ENCODE measurements at places on chromosomes 5 and 9.

GRCh38 chr5:72951671-72952468, 4.0 kb upstream of the FCHO2 start:
- no peak for DNase-seq

DNA sequence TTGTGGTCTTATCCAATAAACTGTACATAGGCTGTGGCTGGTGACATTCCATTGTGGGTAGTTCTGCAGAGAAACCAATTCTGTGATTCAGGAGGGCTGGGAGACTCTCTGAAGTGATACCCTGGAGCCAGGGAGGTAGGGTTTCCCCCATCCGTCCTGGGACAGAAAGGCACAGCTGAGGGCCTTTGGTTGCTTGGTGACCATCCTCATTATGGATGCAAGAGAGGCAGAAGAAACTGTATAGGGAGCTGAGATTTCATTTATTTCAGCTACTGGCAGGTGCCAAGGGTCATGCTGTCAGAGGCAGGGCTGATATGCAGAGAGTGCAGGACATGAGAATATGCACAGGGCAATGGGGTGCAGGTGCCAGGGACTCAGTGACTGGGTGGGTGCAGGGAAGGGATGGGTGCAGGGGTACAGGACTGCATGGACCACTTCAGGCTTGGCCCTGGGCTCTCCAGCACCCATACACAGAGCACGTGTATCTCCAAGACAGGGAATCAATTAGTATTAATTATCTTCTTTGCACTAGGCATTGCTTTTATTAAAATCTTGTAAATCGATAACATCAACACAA, 236.5 kb downstream of the ICE1 start:
- no peak for DNase-seq

DNA sequence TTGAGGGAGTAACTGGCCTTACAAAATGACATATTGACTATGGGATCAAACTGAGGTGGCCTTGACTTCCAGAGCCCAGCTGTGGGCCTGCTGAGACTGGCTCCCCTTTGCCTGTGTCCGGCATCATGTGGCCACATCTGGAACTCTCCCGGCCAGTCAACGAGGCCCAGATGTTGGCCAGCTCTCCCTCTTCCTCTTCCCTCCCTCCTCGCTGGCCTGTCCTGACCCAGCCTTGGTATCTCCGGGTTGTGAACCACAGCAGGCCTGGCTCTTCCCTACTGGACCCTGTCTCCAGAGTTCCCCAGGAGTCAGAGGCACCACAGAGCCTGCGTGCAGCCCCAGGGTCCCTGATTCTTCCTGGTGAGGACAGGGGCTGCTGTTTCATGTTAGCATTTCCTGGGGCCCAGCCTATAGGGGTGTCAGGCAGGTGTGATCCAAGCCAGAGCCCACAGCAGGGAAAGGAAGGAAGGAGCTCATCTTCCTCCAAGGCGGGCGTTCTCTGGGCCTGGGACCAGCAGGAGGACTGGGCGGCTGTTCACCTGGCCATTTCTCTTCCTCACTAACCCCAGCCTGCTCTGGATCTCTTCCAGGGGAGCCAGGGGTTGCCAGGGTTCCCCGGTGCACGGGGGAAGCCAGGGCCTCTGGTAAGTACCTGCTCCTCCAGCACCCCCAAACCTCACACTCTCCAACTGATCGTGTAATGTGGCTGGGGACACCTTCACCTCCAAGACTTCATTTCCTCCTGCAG, 81.2 kb downstream of the COL27A1 start:
- DNase-seq, result no peak

DNA sequence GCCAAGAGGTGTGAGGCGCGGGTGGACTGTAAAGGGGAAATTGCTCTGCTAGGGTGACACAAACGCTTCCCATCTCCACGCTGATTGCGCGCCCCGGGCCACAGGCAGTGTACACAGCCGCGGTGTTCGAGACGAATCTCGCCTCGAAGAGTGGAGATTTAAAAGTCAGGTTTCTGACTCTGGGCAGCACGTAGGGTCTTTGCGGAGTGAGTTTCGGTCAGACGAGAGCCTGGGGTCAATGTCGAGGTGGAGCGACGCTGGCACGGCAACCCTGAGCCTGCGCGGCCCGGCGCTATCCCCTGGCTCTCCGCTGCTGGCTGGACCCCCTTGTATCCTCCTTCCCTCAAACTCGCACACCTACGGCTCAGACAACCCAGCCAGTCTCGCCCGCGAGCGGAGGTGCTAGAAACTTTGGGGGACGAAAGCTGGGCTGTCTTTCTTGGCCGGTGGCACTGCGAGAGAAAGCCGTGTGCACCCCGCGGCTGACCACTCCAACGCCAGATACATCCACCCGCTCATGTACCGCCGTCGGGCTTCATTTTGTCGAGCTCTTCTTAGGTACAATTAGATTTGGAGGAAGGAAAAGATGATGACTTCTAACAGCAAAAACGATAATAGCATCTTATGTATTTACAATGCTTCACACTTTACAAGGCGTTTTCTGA, 5.4 kb upstream of the FOXB2 start:
- DNase-seq, result no peak

DNA sequence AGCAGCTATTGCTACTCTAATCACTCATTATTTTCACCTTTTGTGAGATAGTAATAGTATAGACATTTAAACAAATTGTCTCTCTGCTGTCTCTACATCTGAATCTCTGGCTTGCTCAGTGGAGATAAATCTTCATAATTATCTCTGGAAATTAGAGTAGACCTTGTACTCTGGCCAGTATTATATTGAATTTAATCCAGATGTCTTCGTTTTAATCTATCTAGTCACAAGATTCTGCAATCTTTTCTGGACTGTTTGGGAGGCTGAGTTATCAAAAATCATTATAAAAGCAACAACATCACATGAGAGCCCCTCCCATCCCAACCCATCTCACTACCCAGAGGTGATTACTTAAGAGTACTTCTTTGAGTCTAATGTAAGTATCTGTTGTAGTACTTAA, 19.0 kb downstream of the ARHGAP26 start:
- DNase-seq, result no peak

- DNase-seq, result no peak
These were observed 594.6 kb upstream of the BRINP1 start for GRCh38 chr9:119963798-119964372.

- DNase-seq, result no peak
These were observed 94.3 kb downstream of the INSYN2B start for GRCh38 chr5:169886033-169886432.

DNA sequence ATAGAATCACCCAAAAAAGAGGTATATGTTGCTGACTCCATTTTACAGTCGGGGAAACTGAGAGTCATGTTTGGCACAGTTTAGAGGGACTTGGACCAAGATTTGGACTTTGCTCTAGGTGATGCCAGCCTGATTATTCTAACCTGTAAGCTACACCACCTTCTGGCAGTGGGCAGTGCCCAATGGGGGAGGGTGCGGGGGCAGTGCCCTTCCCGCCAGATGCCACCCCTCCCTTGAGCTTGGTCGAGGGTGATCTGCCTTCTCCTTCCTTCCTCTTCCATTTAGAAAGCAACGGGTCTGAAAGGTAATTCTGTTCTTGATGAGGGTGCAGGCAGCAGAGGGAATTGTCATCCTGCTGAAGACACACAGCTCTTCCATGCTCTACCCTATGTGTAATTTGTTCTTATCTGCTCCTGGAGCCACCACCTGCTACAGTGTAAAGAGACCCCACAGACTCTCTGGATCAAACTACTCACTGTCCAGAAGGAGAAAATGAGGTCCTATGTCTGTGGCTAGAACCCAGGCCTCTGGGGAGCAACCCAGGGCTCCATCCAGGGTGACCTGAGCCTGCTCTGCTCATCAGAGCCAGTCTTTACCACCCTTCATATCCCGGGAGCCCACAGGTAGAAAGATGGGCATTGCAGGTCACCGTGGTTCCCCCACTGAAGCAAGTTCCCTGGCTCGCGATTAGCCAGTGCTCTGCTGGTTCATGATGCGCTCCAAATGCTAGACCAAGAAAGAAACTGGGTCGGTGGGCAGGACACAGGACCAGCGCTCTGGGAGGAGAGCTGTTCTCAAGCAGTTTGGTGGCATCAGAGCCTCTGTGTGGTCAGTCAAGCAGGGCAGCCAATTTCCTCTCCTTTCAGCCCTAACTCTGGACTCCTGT, 156.2 kb downstream of the RGS3 start:
- DNase-seq, result no peak

GRCh38 chr5:37838933-37839341, 904 bp downstream of the GDNF start:
- no peak for DNase-seq

- no peak for DNase-seq
These were observed 34.8 kb downstream of the PLEKHG4B start for GRCh38 chr5:126806-127205.

GRCh38 chr5:80070338-80071056, 35.3 kb downstream of the THBS4 start:
- DNase-seq, result no peak

DNA sequence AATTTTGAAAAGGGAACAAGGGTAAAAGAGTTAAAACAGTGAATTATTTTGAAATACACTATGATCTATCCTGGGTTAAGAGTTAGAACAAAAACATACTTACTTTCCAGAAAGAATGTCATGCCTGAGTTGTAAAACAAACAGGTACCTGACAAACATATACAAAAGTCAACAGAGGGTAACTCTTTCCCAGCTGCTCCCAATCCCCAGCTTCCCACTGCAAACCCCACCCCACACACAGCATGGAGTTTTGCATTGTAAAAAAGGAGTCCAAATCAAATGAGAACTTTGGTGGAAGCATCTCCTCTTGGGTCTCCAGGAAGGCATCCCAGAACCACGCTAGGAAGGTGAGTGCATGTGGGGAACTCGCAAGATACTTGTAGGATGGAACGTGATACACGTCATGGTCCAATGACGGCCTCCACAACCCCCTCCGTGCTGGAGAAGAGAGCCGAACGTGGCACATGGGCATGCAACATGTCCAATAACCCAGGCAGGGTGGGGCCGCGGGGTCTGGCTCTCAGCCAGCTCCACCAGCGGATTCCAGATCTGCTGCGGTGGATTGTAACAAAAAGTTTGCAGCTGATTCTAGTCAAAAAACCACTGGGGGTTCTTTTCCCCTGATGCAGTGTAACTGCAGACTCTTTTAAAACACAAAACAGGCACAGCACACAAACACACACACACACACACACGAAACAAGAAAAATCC, 55.8 kb downstream of the EPB41L4B start:
- no peak for DNase-seq

DNA sequence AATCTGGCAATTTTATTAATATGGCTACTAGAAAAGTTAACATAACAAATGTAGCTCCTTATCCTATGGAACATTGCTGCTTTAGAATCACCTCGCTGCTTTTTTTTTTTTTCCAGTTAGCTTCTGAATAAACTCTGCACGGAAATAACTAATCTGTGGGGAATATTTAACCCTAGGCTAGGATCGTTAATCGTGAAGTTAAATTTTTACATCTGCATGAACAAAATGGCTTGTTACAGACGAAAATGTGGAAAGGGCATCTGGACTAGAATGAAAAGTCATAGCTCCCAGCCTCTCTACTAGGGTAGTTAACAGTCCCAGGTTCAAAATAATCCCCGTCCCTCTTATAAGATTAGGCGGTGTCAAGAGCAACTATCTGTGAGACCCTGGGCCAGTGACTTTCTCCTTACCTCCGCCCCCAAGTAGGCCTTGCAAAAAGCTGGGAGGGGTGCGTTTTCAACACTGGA, 470 bp upstream of the SLC22A5 start:
- no peak for DNase-seq

GRCh38 chr5:134005417-134006061, 764 bp upstream of the VDAC1 start:
- DNase-seq, result peak; percentile 15

GRCh38 chr5:178348356-178349074, 115.9 kb upstream of the PHYKPL start:
- DNase-seq, result no peak

- DNase-seq, result no peak
These were observed 306.7 kb downstream of the NR2F1-AS1 start for GRCh38 chr5:93274291-93274690.

Measured in activated CD4-positive, alpha-beta T cell treated with anti-CD3 and anti-CD28 coated beads for 24 hours (primary cell).